Head of caudate nucleus (tissue), 42 donors: ENCODE measurements at places on chromosomes 7 and 10.

- no peak for DNase-seq
These were observed 12.4 kb downstream of the NET1 start for GRCh38 chr10:5424751-5425150.

DNA sequence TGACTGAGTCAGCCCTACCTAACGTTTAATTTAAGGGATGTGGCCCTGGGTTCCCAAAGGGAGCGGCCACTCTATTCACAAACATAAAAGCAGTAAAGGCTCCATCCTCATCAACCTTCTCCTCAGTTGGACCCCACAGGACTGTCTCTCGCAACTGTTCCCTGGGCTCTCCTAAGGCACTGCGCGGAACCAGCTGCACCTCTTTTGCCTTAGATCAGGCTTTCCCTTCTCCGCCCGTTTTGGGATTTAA, 689 bp upstream of the GTPBP4 start:
- DNase-seq, result no peak

- peak; percentile 52 for DNase-seq
These were observed 354.5 kb downstream of the TFEC start for GRCh38 chr7:115676080-115676479.

DNA sequence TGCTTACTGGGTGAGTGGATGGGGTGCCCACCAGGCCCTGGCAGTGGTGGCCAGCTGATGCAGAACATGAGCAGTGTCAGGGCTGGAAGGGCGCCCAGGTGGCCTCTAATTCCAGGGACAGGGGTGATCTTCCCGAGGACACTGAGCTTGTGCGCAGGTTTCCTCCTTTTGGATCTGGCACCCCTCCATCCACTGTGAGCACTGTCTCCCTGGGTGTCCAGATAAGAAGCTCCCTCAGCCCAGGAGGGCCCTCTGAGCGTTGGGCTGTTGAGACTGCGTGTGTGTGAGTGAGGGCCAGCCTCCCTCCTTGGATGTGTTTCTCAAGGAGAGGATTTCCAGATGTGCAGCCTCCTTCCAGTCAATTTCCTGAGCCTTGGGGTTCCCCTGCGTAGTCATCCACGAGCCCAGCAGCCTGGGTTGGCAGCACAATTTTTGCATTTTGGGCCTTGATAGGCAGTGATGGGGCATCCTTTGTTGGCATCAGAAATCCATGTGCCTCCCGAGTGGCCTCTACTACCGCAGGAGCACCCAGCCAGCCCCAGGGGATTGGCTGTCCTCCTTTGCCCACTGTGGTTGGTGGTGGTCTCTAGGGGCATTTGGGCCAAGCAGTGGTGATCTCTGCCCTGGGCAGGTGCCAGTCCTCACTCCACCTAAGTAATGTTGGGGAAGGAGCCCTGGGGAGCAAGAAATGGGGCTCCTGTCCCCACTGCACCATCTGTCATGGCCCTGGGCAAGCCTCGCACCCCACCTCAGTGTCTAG, 20.9 kb upstream of the BTBD16 start:
- no peak for DNase-seq

GRCh38 chr7:112129655-112130323, 76.4 kb downstream of the DOCK4 start:
- DNase-seq, result no peak

GRCh38 chr7:153902862-153903261, 149.3 kb upstream of the DPP6 start:
- no peak for DNase-seq

DNA sequence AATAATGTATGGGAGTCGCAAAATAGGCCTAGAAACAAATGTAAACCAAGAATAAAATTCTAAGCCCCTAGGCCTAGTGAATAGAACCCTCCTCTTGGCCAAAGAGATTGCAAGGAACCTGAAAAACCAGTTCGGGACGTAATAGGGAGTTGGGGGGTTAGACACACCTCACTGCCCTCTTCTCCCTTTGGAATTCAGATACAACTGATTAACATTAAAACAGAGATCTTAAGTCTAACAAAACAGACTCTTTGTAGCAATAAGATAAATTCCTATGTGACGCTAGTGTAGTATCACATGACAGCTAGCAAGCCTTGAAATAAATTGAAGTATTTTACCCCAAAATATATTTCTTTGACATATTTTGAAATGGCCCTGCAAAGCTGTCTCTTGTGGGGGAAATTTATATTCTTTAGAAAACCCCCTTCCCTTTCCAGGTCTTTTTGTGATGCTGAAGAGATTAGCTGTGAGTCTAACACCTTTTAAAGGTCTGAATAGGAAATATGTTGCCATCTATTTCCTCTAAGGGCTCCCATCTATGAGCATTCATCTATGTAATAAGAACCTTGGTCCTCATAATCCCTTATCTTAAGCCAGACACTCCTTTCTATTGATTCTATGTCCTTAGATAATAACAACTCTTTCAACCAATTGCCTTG, 623.4 kb upstream of the NRG3 start:
- DNase-seq, result no peak

- DNase-seq, result no peak
These were observed 75.4 kb upstream of the ELMO1 start for GRCh38 chr7:37524056-37524455.

DNA sequence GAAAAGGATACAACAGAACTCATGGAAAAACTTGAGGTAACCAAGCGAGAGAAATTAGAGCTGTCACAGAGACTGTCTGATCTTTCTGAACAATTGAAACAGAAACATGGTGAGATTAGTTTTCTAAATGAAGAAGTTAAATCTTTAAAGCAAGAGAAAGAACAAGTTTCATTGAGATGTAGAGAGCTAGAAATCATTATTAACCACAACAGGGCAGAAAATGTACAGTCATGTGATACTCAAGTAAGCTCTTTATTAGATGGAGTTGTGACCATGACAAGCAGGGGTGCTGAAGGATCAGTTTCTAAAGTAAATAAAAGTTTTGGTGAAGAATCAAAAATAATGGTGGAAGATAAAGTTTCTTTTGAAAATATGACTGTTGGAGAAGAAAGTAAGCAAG, 62.1 kb downstream of the AKAP9 start:
- DNase-seq, result no peak

GRCh38 chr7:131829947-131830558, 273.6 kb upstream of the PODXL start:
- no peak for DNase-seq

DNA sequence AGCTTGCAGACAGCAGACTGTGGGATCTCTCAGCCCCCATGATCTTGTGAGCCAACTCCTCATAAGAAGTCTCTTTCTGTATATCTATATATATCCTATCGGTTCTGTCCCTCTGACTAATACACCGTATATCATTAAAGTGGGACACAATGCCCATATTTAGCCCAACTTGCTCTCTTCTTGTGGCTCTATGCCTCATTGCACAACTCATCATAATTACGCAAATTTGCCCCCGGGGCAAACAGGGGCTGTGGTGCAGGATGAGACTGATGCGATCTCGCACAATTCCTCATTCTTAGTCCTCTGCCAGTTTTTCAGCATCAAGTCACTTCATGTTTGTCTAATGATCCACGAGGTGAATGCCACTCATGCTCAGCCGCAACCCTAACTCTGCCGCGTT, 183.2 kb downstream of the PRPF18 start:
- DNase-seq, result no peak

GRCh38 chr7:2834748-2835441, 9.2 kb downstream of the GNA12 start:
- no peak for DNase-seq

GRCh38 chr10:122802282-122802681, 43.4 kb downstream of the CUZD1 start:
- DNase-seq, result no peak

DNA sequence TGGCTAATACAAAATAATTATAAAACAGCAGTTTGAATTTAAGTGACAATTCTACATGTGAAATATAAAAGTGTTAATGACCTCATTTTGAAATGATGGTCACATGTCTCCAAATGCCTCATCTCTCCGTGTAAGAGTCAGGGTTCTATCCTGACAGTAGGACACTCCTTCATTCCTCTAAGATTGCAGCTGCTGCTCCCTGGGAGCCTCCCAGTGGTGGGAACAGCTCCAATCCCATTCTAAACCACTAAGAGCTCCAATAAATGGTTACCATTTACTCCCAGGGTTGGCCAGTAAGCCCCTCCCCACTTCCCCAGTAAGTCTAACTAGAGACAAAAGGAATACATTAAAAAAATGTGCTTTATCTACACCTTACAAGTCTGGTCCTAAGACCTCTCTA, 344.6 kb upstream of the AOAH start:
- DNase-seq, result no peak

- DNase-seq, result no peak
These were observed 97.7 kb downstream of the HTR5A start for GRCh38 chr7:155167706-155168365.

DNA sequence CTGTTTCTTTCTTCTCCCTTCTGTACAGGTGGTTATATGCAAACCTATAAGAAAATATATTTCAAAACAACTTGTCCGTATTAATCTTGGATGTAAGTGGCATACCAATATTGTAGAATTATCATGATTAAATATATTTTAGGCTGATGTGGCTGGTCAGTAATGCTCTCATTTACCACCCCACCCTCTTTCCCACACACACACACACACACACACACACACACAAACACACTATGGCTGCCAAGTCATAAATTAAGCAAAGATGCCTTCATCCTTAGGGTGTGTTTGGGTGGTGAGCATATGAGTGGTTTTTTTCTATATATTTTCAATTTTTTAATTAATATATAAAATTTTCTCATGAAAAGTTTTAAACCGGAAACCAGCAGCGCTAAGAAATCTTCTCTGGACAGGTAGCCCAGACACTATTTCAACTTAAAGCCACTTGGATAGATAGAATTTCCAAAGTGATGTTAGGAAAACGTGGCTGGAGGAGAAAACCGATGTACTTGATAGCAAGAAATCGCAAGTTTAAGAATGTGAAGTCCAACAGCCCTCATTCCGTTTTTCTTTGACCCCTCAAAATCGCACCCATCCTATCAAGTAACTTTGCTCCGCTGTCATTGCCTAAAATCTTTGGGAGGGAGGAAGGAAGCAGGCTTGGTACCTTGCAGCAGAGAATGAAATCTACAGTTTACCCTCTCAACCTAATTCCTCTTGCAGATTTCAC, 171.7 kb downstream of the FAM107B start:
- no peak for DNase-seq

DNA sequence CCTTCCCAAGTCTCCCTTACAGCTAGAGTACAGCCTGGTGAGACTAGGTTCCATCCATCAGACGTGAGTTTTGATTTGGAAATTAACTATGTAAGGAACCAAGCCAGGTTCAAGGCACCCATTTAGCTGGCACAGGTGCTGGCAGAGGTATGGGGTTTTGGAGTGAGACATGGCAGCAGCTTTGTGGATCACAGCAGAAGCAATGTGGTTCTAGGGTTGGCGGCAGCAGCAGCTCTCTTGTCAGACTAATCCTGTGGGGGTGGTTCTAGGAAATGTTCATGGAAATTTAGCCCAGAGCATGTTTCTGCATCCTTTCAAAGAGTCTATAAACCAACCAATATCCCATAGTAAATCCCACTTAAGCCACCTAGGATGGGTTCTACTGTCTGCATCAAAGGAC, 142.2 kb downstream of the DOCK4 start:
- DNase-seq, result no peak

DNA sequence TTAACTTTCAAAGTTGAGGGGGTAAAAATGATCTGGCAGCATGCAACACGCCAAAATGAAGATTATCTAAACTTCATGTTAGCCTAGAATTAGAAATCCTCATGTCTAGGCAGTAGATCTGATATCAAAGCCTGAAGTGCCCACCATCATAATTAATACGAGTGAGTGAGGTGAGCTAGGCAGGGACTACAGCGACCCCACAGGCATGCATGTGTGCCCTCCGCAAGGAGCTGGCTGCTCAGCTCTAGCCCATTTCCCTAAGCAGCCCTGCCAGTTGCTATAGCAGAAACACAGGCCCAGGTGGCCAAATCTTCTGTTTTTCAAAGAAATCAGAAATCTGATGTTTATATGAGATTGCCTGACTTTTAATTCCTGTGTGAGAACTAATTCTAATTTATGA, 93.1 kb upstream of the IFRD1 start:
- DNase-seq, result no peak

- DNase-seq, result no peak
These were observed 352.8 kb upstream of the VSTM2A start for GRCh38 chr7:54189330-54189729.

DNA sequence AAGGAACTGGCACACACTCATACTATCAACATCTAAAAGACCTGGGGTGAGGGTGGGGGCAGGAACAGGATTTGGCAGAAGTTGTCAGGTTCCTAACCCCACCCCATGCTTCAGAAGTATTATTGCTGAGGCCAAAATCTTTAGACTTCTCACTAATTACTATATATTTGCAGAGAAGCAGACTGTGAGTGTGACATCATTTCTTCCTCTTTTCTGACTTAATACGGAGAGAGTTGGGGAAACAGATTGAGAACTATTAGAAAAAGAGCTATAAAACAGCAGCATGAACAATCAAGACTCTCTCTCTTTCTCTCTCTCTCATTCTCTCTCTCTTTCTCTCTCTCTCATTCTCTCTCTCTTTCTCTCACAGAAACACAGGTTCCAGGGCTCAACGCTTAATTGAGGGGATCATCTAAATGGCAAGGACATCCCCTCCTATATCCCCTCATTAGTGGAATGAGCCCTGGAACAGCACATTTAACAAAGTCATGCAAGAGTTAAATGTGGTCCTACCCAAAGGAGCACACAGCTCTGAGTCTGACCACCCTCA, 94.8 kb downstream of the KCNMA1 start:
- DNase-seq, result no peak

DNA sequence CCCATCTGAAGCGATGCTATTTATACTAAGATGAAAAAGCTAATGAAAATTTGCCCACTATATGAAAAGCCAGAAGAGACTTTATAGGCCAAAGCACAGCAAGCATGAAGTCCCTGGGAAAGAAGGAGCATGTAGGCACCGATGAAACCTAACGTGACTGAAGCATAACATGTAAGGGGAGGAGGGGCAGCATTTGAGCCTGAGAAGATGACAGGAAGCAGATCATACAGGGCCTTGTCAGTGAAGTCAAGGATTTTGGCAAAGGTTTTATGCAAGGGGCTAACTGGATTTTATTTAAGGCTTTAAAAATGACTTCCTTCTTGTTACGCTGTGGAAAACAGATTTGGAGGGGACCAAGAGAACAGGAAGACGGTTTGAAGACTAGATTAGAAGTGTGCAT, 744.0 kb downstream of the PHTF2 start:
- DNase-seq, result no peak

DNA sequence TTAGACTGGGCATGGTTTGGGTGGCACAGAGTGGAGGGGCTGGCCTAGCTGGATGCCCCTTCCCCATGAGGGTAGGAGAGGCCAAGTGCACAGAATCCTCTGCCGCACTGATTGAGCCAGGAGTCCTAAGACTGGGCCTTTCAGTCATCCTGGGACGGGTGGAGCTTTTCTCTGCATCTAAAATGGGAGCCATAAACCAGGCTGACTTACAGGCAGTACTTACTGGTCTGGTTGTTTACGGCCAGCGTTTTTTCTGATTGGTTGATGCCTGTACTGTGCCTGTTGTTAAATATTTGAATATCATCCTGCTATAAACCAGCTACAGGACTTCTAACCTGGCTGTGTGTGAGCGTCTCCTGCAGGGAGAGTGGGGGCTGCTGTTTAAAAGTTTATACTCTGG, 107.8 kb downstream of the CDH23 start:
- DNase-seq, result no peak

GRCh38 chr7:116100626-116101025, 70.1 kb upstream of the TFEC start:
- DNase-seq, result no peak
